ENCODE measurements at places on chromosomes 11 and 22.

DNA sequence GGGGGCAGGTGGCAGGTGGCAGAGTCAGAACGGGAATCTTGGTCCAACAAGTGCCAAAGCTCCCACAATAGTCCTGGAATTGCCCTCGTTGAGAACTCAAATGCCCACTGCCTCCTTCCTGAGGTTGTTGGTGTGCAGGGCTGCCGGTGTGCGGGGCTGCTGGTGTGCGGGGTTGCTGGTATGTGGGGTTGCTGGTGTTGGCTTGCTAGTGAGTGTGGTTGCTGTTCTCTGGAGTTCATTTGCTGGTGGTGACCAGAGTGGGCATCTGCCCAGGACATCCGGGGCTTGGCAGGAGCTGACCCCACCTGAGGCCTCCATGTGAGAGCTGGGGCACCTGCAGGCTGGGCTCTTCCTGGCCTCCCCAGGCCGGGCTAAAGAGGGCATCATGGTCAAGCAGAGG lies 14.0 kb upstream of the MPPED1 start:
- DNase-seq: no peak

- DNase-seq: no peak
These were observed 104.2 kb downstream of the WT1 start for GRCh38 chr11:32331098-32331497.

DNA sequence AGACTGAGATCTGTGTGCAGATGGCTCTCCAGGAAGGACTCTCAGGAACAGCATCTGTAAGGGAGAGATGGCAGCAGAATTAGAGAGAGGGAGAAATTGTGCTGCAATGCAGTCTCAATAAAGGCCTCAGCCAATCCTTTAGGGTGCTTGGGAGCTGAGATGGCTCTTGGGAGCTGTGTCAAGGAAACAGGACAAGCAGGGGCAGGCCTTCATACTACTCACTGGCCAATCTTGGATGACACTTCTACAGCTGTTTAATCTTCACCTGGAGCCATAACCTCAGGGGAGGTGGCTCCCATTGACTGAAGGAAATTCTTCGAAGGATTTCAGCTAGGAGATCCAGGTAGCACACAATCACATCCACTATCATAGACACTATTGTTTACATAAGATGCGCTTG lies 10.0 kb downstream of the OR5B21 start:
- no peak for DNase-seq

DNA sequence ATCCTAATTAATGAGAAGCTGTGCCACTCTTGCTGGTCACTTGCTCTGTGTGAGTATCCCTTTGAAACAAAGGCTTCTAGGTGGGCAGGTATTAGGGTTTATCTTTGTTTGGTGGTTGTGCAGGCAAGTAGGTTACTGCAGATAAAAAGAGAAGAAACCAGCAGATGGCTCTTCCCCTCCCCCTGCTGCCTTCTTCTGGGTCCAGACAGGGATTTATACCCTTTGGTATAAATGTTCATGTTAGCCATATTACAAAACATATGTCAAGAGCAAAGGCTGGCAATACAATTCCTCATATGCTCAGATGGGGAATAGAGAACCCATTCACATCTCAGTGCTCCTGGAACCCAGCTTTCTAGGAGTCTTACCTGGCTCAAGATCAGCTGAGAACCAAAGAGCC lies 109.9 kb downstream of the NAV2 start:
- no peak for DNase-seq

- no peak for DNase-seq
These were observed 69.1 kb downstream of the CTTN start for GRCh38 chr11:70467201-70468085.

DNA sequence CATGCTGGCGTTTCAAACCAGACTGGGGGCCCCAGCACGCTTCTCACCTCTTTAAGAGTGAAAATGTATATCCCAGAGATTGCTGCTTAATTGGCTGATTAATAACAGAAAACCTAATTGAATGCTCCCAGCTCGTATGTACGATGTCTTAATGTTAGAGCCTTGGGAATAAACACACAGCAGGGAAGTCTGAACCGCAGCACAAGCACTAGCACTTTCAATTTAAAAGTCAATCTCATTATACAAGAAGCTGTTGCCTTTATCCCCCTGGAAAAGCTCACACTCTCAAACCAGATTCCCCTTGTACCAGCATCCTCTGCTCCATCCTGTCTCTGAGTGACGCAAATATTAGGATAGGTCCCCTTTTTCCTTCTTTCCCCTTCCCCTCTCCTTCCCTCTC lies 449.1 kb downstream of the MN1 start:
- no peak for DNase-seq

- no peak for DNase-seq
These were observed 126.1 kb downstream of the BRD1 start for GRCh38 chr22:49701380-49702067.

DNA sequence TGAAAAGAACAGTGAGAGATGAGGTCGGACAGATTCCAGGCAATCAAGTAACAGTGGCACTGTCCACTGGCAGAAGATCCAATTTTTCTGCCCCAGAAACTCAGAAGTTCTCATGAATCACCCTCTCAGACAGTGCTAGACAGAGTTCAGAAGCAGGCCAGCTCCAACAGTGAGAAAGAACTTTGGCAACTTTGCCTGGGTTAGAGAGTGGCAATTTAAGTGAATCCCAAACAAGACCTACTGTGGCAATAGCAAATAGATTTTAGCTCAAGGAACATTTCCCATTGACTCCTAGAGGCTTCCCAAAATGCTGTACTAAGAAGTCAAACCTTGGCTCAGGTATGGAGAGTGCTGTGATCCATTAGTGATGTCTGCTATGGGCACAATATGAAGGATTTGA lies 12.3 kb downstream of the CD44 start:
- no peak for DNase-seq

DNA sequence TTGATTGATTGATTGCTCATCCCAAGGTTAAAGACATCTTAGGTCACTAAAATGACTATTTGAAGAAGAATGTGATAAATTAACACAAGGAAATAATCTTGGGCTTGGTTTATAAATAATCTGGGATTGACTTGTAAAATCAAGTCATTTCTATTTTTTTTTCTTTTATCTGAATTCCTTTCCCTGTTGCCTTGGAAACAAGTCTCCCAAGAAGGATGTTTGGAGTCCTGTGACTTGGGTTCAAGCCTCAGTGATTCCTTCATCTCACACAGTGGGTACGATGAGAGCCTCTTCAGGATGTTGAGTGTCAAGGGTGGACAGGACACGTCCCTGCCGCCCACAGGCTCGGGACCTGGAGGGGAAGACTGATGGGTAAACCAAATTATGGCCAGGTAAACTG lies 98.2 kb upstream of the CRYBB3 start:
- no peak for DNase-seq

- DNase-seq: no peak
These were observed 373.9 kb upstream of the FAT3 start for GRCh38 chr11:91850533-91851275.

DNA sequence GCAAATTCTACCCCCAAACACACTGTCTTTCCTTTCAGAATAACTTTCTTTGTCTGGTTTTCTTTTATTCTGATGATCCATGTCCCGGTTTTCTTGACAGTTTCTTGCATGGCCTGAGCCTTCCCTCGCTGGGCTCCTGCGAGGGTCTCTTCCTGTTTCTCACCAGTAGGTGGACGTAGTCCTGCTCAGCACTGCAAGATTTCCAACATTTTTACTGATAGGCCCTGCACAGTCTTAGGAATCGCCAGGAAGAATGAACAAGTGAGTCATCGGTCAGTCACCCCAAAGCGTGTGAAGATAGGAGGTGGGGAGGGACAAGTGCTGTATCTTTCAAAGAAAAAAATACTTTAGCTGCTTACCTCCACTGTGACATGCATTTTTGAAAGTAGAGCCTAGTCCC lies 16.9 kb upstream of the KIRREL3 start:
- DNase-seq: no peak

DNA sequence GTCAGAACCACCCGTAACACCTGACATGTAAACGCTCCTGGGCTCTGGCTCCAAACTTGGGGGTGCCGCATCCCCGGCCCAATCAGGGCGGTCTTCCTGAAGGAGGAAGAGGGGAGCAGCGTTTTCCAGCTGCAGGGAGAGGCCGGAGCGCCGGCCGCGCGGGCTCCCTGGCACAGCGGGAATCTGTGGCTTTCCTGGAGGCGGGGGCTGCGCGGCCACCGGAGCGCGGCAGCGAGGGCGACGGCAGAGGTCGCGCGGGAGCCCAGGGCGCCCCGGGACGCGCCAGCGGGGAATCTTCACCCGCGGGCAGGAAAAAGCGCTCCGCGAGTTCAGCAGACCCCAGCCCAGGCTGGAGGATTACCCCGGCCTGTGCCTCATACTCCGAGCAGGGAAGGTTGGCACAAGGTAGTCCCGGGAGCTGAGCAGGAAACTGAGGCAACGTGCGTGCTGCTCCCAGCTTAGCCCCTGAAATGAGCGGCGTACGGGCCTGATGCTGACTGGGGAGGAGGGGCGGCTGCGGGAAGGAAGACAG lies 600 bp upstream of the ESAM start:
- no peak for DNase-seq

GRCh38 chr11:13965337-13965736 lies 2.8 kb downstream of the SPON1 start:
- DNase-seq: no peak

GRCh38 chr22:50236731-50237409 lies 8.0 kb downstream of the TUBGCP6 start:
- DNase-seq: no peak

DNA sequence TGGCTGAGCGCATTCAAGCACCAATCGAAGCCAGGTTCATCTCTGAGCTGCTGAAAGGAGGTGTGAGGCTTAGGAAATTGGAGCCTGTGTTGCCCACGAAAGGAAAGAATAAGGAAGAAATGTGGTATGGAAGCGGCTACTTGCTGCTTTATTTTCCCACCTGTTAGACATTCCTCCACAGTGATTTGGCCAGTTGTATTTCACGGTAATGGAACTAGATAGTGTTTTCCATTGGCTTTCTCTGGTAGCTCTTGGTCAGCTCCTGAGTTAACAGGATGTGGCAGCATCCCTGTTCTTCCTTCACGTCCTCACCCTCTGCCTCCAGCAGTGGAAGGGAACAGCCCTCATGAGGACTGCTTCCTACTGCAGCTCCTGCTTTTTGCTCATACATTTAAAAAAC lies 44.7 kb downstream of the BID start:
- no peak for DNase-seq

DNA sequence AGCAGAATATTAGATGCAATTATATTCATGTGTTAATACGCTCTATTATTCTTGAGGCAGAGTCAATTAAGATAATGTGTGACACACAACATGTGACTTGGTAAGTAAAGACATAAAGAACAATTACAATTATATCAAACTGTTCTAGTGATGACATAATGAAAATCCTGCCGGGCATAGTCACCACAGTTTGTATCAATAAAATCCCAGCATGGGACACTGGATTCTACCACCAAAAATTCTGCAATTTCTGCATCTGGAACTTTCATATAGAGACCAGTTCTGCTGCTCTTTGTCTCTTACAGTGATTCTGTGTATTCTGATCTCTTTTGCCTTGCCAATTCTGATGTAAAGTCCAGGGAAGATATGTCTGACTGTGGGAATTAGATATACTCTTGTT lies 495.6 kb upstream of the LRRC4C start:
- DNase-seq: no peak

GRCh38 chr11:32297611-32298011 lies 137.7 kb downstream of the WT1 start:
- no peak for DNase-seq

DNA sequence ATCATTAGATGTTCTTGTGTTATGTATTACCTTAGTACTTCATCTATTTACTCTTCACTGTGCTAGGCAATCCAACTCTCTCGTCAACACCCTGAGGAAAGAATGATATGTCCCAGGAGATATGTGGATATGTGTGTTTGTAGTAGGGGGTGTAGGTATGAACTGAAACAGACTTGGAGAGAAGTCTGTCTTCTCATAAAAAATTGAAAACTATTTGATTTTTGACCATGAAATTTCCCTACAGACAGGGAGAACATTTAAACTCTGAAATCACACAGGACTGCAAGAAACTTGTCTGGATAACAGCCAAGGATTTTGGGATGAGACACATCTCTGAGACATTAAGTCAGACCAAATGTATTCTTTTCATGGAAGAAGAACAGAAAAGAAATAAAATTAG lies 967.0 kb upstream of the FAT3 start:
- no peak for DNase-seq

GRCh38 chr11:64703048-64703447 lies 19.9 kb downstream of the NRXN2 start:
- no peak for DNase-seq

- DNase-seq: no peak
These were observed 76.8 kb upstream of the SHANK2 start for GRCh38 chr11:71329165-71329510.

DNA sequence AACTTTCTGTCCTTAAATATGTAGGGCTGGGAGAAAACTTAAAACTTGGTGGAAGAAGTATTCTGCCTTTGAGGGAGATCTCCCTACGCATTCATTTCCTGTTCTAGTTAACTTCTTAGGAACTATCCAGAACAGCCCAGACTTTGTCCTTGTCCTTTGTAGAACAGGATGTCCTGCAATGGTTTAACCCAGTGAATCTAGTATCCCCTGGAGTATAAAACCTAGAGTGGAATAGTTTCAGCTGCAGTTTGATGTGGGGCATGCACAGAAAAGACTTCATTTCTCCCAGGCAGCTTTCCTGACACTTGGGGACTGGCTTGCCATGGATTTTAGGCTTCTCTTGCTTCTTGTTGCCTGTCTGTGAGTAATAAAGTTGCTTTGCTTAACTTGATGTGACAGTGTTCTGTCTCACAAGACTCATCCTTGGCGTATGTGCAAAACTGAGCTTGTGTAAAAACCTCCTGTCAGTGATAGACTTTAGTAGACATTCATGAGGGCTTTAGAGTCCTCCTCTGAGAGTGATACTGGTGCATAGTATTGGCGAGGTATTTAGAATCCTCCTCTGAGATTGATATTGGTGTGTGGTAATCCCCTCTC lies 28.2 kb downstream of the ARHGAP42 start:
- no peak for DNase-seq

DNA sequence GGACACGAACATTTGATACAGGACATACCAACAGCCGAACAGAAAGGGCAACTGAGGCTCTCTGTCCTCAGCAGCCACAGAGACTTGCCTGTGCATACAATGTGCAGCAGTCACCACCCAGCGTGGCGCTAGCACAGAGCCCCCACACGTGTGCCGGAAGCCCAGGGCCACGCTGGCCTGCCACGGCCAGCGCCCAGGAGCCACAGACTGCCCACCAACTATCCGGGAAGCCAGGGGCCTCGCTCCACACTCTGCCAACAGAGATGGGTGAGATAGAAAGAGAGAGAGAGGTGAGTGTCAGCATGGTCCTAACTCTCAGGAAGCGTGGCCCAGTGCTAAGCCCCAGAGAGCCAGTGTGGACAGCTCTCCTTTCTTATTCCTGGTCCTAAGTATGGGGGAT lies 11.7 kb downstream of the TMPRSS5 start:
- no peak for DNase-seq

- DNase-seq: no peak
These were observed 382.0 kb upstream of the ANO3 start for GRCh38 chr11:25949918-25950317.

Data from cortex of kidney (tissue), 1 donor.